ENCODE measurements at places on chromosomes 4 and X.

DNA sequence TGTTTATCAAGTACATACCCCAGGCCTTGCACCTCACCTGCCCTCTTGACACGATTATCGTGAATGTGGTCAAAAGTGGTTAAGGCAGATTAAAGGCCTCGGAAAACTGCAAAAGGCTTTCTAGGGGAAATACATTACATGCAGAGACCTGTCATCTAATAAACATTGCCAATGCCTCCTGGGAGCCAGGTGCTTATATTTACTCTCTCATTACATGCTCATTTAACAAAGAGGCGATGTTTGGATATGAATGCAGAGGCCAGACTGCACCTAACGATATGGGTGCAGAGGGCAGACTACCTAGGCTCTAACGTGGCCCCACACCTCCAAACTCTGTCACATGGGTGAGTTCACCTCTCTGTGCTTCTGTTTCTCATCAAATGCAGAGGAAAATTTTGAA lies 14.5 kb downstream of the CRMP1 start:
- no peak for DNase-seq

DNA sequence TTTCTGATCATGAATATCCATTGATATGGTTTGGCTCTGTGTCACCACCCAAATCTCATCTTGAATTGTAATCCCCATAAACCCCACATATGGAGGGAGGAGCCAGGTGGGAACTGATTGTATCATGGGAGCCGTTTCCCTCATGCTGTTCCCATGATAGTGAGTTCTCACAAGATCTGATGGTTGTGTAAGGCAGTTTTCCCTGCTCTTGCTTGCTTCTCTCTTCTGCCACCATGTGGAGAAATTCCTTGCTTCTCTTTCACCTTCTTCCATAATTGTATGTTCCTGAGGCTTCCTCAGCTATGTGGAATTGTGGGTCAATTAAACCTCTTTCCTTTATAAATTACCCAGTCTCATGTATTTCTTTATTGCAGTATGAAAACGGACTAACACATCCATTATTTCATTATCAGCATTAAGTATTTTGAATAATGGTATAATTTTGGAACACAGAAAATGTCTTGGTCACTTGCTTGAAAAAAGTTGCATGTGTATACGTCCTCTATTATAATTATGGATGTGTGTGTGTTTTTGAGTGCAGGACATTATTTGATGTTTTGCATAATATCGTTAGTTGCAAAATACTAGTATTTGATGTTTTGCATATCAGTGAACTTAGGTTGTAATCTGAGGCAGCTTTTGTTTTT lies 334.6 kb downstream of the PCDH10 start:
- no peak for DNase-seq

DNA sequence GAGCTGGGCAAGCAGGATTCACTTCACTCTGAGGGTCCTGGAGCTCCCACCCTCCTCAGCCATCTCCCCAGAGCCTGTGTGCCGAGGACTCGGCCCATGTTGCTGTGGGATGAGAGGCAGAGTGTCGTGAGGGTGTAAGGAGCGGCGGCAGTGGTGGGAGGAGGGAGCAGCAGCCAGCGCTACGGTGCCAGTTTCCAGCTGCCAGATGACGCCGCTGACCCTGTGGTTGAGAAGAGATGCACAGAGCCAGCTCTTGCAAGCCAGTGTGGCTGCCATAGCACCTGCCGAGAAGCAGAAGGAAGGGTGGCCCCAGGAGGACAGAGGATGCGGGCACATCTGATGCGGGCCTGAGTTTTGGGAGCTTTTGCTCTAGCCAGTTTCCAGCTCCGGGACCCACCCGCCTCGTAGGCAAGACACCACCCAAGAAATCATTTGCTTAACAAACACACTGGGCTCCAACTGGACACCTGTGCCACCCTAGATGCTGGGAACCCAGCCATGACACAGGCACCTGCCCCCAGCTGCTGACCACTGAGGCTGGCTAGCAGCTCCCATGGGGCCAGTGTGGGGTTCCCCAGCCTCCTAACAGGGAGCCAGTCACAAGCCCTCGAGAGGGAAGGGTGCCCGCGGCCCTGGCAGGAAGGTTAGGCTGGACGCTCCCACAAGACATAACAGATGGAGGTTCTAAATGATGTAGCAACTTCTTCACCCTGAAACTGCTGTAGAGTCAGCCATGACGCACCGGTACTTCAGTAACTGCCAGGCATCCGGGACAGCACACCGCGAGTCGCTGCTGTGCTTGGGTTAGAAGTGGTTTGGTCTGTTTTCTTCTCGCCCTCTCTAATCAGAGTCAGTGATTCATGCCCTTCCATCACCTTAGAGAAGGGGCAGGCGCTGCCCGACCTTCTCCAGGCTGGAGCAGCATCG lies 8.9 kb downstream of the MSANTD1 start:
- DNase-seq, result no peak

DNA sequence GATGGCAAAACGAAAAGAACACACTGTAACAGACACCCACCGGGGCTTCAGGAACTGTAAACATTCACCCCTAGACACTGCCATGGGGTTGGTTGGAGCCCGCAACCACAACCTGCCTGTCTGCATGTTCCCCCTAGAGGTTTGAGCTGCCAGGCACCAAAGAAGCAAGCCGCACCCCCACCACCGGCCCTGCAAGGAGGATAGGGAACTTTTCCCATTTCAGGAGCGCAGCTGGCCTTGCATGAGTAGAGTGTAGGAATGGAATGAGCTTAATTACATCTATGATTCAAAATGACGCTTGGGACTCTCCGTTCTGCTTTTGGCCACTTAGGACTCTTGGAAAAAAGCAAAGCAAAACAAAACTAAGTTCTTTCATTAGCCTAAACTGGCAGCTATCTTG lies 243.6 kb upstream of the CTSO start:
- DNase-seq, result no peak

GRCh38 chr4:77629885-77630284 lies 24.3 kb downstream of the CXCL13 start:
- DNase-seq, result no peak

DNA sequence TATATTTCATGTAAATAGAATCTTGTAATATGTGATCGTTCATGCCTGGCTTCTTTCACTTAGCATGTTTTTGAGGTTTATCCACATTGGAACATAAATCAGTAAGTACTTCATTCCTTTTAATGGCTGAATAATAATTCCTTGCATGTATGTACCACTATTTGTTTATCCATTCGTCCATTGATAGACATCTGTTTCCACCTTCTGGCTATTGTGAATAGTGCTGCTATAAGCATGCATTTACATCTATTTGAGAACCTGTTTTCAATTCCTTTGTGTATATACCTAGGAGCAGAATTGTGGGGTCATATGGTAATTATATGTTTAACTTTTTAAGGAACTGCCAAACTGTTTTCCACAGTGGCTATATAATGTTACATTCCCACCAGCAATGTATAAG lies 356.7 kb upstream of the DIPK2B start:
- no peak for DNase-seq

- DNase-seq, result peak; percentile 61
Observed at GRCh38 chrX:48648336-48648751, 35.3 kb upstream of the WAS start.

DNA sequence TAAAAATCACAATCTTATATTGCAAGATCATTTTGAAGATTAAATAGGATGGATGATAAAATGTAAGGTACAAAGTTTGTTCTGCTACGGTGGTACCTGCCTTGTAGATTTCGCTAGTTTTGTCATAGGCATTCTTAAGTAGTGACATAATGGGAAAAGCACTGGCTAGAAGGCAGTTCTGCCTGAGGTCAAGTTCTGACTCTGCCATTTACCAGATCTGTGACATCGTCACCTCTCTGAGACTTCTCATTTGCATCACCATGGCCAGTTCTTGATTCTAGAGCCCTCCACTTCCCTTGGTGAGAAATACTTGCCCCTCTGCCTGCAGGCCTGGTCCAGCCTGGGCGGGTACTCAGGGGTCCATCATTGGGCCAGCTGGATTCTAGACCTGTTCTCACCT lies 85.2 kb downstream of the HS3ST1 start:
- no peak for DNase-seq

GRCh38 chr4:128863312-128864075 lies 54.0 kb downstream of the JADE1 start:
- DNase-seq, result peak; percentile 84

- DNase-seq, result no peak
Observed at GRCh38 chr4:113594231-113594556, 167.3 kb downstream of the CAMK2D start.

- no peak for DNase-seq
Observed at GRCh38 chr4:3248811-3249661, at the start of gene MSANTD1. Gene MSANTD1, plus strand, starts transcription at chr4:3249159. Its CDS starts 64 bp downstream, at chr4:3249223.

DNA sequence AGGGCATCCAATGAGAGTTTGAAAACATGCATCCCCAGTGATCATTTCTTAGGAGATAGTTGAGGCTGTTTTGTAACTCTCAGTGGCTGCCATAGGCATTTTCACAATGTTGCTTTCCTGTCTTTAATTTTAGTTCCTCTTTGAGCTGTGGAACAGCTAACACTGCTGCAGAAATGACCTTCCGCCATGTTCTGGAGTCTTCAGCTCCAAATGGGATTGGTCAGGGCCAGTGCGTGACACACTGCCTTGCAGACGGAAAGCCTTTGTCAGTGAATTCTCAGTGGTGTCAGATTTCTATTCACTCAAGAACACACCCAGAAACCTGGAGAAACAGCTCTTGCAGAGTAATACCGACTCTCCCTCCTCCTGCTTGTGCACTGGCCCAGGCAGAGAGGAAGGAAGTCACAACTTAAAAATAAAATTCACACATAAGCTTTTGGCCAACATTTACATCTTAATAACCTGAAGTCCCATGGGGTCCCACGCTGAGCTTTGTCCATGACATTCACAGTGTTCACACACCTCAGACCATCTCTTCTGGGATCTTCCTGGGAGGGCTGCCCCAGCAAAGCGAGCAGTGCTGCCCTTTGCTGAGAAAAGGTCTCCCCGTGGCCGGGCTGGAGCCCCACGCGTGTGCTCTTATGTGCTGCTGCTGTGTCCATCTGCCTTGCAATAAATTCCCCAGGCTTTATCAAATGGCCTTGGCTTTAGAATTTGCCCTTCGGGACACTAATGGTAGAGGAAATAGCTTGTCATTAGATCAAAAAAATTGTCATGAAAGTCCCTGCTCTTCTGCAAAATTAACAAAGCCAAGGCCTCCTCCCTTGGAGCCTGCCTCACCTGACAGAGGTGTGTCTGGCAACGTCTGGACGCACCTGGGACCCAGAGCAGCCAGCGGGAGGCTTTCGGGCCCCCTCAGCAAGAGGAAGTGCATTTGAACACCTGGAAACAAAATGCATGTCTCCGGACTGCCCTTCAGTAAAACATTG lies 126.8 kb downstream of the IRF2 start:
- DNase-seq, result peak; percentile 89

GRCh38 chr4:110091434-110092140 lies 106.8 kb downstream of the ELOVL6 start:
- no peak for DNase-seq

DNA sequence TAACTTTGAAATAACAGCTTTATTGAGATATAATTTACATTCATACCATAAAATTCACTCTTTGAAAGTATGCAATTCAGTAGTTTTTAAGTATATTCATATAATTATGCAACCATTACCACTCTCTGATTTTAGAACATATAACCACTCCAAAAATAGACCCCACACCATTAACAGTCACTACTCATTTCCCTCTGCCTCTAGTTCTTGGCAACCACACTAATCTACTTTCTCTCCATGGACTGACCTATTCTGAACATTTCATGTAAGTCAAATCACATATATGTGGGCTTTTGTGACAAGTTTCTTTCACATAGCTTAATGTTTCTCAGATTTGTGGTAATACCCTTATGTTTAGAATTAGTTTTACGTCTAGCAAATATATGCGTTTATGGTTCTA lies 19.5 kb upstream of the GLRA3 start:
- DNase-seq, result no peak

DNA sequence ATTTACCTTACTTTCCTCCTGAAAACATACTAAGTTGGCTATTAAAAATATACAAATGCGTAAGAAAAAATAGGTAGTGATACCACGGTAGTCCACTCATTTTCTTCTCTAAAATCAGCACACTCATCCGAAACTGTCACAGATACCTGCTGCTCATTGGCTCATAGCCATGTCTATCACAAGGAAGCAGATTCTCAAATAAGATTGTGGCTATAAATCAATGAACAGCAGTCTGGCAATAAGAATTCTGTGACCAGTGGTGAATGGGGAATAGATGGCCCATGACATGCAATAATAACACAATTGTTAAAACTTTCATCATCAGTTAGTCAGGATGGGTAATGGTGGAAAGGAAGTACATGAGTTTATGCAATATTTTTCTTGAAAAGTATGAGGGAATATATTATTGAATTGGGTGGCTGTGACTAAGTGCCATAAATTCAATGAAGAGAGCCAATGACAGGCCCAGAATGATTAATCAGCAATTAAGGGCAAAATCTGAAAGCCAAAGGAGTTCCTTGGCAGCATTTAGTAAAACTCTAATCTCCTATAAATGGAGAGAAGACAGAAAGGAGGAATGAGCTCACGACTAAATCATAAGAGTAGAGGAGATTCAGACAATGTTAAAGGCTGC lies 202.3 kb upstream of the NEIL3 start:
- DNase-seq, result no peak

DNA sequence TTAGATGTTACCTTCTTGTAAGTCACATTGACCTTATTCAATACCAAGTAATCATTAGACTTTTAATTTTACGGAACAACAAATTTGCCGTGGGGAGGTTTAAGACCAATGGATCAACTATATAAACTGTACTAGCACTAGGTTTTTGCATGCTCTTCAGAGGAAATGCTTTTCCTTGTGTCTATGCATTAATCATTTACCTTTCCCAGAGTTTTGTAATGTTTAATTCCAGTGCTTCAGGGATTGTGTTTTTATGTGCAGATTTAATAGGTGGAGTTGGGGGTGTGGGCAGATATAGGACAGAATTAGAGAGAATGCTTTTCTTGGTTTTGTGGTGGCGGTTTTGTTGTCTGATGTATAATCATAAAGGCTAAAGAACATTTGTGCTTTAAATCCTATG lies 76.0 kb upstream of the SMARCA5 start:
- DNase-seq, result no peak

- no peak for DNase-seq
Observed at GRCh38 chr4:123354701-123355100, 41.9 kb upstream of the SPRY1 start.

- DNase-seq, result no peak
Observed at GRCh38 chr4:118173956-118174725, 139.9 kb downstream of the NDST3 start.

DNA sequence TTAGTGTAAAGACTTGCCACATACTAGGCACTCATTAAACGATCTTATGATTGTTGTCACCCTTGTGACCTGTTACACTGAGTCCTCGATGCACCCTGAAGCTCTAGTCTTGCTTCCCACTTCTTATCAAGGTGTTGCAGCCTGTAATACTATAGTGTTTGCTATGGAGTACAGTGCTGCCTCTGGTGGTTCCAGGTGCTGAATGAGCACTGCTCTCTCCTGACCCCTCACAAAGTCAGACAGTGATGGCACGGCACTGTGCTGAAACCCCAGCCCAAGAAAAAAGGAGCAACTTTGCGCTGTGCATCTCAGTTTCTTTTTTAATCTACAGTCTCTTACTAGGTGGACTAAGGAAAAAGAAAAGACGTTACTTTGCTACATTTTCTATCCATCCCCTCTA lies 106.3 kb downstream of the GC start:
- DNase-seq, result no peak

- DNase-seq, result no peak
Observed at GRCh38 chrX:69037786-69038185, 127.5 kb downstream of the PJA1 start.

- no peak for DNase-seq
Observed at GRCh38 chrX:100643956-100644860, at the start of gene SRPX2. Gene SRPX2, plus strand, starts transcription at chrX:100644199. Its CDS starts 2,124 bp downstream, at chrX:100646323.

GRCh38 chr4:77092975-77093374 lies 17.2 kb upstream of the CCNI start:
- no peak for DNase-seq

- DNase-seq, result no peak
Observed at GRCh38 chr4:111228874-111229273, 606.0 kb upstream of the PITX2 start.

Measured in Karpas-422 (cell line).